ENCODE measurements at places on chromosomes 13 and 19.

DNA sequence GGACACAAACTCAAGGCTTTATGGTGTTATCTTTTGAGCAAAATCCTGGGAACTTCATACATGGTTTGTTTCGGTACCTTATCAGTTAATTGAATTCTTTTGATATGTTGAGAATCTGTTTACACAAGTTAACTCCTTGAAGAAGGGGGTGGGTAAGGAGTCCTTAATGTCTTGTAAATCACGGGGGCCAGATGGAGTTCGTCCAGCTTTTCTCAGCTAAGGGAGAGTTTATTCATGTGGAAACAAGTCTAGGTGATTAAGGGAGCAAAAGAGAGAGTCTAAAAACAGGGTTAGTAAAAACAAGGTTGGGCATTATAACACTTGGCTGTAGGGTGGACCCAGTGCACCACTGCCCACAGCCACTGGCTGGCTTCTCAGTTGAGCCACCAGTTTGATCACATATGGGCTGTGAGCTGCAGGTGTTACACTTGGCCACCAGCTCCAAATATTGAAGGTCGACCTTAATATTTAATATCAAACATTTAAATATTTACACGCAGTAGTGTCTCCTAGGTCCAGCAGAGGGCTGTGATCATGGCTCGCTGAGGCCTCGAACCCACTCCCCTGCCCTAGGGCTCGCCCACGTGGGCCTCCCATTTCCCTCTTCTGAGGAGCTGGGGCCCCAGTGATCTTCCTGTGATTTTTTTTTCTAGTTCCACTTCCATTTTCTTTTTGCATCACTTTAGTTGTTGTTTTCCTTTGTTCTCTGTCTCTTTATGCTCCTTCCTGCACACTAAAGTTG lies 21.0 kb upstream of the ZNF43 start:
- DNase-seq = no peak

DNA sequence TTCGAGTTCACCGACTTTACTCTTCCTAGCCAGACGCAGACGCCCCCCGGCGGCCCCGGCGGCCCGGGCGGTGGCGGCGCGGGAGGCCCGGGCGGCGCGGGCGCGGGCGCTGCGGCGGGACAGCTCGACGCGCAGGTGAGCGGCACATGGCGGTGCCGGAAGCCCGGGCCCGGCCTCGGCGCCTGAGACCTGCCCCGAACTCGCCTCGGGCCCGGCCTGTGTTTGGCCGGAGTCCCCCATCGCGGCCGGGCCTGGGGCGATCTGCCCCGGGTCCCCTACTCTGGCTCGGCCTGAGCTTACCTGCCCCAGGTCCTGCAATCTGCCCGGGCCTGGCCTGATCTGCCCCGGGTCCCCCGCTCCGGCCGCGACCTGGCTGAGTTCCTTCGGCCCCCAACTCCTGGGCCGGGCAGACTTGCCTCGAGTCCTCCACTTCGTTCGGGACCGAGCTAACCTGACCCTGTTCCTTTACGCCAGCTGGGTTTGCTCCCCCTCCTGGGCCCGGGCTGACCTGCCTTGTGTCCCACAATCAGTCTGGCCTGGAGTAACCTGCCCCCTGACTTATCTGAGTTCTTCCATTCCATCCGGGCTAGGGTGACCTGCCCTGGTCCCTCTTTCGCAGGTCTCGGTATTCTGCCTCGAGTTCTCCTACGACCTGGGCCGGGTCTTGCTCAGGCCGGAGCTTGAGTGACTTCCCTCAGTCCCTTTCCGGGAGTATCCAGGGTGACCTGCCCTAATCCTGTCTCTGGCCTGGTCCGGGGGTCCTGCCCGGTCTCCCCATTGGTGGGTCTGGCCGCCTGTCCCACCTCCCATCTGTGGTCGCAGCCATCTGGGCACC lies 764 bp downstream of the UPF1 start:
- DNase-seq = no peak

GRCh38 chr13:79528356-79528755 lies 47.4 kb downstream of the NDFIP2 start:
- DNase-seq = no peak

GRCh38 chr13:52739468-52740071 lies at the start of gene CNMD:
Gene CNMD, minus strand, starts transcription at chr13:52739820. Its CDS starts 119 bp downstream, at chr13:52739701.
- no peak for DNase-seq

GRCh38 chr19:45294291-45295029 lies 28.2 kb downstream of the CKM start:
- no peak for DNase-seq
